ENCODE measurements at places on chromosomes 5 and 9.

DNA sequence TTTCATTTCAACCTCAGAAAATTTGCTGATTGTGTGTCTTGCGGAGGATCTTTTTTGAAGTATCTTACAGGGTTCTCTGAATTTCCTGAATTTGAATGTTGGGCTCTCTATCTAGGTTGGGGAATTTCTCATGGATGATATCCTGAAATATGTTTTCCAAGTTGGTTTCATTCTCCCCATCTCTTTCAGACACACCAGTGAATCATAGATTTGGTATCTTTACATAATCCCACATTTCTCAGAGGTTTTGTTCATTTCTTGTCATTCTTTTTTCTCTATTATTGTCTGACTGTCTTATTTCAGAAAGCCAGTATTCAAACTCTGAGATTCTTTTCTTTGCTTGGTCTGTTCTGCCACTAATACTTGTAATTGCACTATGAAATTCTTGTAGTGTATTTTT lies 456.9 kb downstream of the PRELID2 start:
- DNase-seq, result no peak

GRCh38 chr5:132293992-132294727 lies at the start of gene SLC22A4:
Gene SLC22A4 (plus strand): TSS chr5:132294394. CDS start chr5:132294617, 223 bp downstream.
- DNase-seq, result no peak

DNA sequence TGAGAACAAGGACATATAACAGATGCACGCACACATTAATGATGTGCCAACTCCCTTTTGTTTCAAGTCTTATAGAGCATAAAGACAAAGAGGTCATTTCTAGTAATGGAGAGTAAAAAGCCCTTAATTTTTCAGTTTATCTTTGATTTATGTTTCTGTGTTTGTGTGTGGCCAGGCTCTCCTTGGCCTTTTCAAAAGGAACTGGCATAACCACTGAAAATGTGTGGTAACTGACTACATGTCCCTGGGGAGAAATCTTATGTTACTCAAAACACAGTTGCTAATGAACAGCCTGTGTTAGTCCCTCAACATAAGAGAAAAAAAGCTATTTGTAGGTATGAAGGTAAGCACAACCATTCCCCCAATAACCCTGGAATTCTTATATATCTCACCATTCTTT lies 47.6 kb upstream of the SHOC1 start:
- no peak for DNase-seq

- no peak for DNase-seq
These were observed 516.2 kb downstream of the ELAVL2 start for GRCh38 chr9:23309800-23310199.

GRCh38 chr5:10578293-10578665 lies 14.4 kb downstream of the ANKRD33B start:
- no peak for DNase-seq

DNA sequence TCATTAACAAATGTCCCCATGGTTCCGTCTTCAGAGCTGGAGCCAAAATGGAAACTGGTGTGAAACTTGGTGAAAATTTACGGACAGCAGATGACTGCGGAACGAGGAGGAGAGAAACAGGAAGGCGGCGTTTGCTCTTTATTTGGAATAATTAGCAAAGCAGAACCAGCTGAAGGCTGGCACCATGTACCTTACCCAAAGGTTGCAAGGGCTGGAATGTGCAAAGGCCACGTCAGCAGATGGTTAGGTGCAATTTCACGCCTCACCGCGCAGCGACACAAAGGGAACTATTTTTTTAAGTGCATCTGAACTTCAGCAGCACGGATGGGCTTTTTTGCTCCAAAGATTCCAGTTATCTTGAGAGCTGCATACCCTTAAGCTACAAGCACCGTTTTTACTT lies 127.4 kb downstream of the COL23A1 start:
- no peak for DNase-seq

GRCh38 chr5:160452795-160453194 lies 31.1 kb downstream of the PTTG1 start:
- no peak for DNase-seq

DNA sequence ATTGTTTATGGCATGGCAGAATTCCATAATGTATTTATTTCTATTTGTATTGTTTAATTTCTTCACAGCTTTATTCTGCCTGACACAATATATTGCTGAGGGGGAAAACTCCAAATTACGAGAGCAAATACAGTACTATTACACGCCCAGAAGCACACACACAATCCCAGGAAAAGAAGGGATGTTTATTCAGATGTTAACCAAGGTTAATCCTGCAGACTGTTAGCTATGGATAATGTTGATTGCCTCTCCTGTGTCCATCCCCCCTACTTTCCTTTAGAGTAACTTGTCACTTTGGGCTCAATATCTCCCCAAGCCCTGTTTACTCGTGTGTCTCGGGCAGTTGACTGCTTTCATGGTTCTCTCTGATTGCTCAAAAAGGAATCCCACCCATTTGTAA lies 84.2 kb upstream of the ERCC6L2 start:
- DNase-seq, result no peak

GRCh38 chr9:69122082-69122548 lies 52.0 kb upstream of the TJP2 start:
- no peak for DNase-seq

GRCh38 chr9:135670721-135671590 lies 7.8 kb downstream of the LCN9 start:
- DNase-seq, result no peak

DNA sequence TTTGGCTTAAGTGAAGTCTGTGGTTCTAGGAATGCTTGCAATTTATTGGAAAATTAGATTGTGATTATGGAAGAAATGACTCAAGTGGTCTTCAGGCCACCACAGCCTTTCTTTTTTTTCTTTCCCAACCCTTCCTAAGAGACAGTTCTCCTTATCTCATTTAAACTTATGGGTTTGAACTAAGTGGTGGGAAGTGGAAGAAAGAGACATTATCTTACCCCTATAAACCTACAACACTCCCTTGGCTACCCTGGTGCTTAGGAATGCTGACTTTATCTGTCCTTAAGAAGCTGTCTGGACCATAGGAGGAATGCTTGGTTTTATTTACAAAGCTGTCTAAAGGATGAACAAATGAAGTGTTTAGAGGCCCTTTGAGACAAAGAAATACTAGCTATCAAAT lies 5.1 kb upstream of the ERAP1 start:
- no peak for DNase-seq

DNA sequence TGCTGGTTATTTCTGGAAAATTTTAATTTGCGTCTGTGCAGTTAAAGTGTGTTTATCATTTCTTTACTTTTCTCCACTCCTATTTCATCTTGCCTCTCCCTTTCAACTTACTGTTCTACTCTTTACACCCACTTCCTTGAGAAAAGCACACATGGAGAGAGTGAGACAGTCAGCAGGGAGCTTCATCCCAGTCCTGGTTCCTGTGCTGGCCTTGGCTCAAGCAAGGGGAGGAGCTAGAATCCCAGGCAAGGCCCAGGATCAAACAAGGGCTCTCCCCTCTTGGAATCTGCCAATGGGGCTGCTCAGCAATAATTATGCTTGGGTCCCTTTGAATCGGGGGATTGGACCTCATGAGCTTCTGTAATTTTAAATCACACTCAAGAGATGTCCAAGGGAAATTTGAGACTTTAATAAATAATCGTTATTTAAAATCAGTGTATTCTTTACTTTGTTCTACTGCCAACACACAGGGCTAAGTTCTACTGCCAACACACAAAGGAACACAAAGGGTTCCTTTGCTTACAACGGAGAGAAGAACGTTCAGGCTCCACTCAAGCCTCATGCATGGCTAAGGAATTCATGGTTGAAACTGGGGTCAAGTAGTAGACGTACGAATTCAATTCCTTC lies 439.3 kb upstream of the DAB2 start:
- no peak for DNase-seq

- DNase-seq, result no peak
These were observed 701.3 kb upstream of the ACO1 start for GRCh38 chr9:31683116-31683515.

DNA sequence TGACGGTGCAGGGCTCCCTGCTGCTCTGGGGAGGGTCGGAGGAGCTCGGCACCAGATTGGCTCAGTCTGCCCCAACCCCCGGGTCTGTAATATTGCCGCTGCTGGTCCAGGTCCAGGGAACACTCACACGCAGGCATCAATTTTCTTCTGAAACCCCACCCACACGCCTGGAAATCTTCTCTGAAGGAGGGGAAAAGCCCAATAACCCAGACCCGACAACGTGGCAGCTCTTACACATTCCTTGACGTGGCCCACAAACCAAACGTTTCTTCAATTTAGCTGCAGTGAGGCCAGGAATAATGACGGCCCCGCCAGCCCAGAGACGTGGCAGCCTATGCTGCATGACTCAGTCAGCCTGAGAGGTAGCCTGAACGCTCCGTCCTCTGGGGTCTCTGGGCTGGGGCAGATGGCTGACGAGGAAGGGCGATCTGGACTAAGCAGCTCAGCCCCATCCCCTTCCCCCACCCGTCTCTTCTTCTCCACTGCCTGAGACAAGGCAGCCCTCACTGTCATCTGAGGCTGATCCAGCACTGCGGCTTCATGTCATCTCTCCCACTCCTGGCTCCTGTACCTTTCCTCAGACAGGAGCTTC lies 9.9 kb upstream of the SPARC start:
- DNase-seq, result no peak

DNA sequence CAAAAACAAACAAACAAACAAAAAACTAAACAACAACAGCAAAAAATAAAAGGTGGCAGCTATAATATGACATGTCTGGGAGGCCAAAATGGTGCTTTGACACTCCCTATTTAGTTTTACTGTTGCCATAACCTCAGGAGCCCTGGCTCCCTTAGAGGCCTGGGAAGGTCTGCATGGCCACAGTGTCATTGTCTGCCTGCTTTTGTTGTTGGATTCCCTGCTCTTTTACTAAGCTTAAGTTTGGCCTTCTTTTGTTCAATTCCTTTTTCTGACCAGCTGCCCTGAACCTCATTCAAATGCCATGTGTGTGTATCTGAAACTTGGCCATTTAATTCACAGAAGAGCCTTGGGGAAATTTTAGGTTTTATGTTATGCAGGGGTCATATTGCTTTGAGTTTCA lies 458.2 kb downstream of the TMEM232 start:
- DNase-seq, result no peak

GRCh38 chr5:351084-351920 lies 29.8 kb downstream of the AHRR start:
- DNase-seq, result no peak

DNA sequence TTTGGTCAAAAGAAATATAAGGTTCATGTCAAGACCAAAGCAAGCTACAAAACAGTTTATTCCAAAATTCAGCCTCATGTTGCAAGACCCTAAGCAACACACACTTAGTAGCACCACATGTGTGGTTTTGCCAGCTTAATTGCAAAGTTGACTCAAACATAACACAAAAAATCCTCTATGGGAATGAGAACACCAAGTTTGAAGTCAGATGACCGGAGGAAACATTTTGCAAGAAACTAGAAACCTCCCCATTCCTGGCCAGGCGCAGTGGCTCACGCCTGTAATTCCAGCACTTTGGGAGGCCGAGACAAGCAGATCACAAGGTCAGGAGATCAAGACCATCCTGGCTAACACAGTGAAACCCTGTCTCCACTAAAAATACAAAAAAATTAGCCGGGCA lies 261.8 kb downstream of the EBF1 start:
- no peak for DNase-seq

- DNase-seq, result no peak
These were observed 29.8 kb downstream of the FBXL7 start for GRCh38 chr5:15529821-15530220.

DNA sequence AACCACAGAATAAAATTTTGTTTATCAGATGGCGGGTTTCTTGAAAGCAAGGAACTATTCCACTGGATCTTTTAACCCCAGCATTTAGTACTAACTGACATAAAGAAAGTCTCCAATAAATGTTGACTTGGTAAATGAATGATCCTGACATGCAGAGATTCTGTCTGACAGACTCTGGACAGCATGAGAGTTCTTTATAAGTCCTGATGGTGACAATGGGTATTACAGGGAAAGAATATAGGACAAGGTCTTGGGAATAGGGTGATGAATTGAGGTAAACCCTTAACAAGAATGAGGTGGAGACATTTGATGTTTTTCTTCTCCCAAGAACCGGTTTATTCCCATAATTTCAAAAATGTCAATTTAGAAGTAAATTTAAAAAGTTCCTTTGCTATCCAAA lies 453.9 kb downstream of the TUSC1 start:
- no peak for DNase-seq

GRCh38 chr9:23826120-23826629 lies at the start of gene ELAVL2:
Gene ELAVL2 (minus strand): TSS chr9:23826240. CDS start chr9:23762234, 64,006 bp downstream.
- peak; percentile 98 for DNase-seq

DNA sequence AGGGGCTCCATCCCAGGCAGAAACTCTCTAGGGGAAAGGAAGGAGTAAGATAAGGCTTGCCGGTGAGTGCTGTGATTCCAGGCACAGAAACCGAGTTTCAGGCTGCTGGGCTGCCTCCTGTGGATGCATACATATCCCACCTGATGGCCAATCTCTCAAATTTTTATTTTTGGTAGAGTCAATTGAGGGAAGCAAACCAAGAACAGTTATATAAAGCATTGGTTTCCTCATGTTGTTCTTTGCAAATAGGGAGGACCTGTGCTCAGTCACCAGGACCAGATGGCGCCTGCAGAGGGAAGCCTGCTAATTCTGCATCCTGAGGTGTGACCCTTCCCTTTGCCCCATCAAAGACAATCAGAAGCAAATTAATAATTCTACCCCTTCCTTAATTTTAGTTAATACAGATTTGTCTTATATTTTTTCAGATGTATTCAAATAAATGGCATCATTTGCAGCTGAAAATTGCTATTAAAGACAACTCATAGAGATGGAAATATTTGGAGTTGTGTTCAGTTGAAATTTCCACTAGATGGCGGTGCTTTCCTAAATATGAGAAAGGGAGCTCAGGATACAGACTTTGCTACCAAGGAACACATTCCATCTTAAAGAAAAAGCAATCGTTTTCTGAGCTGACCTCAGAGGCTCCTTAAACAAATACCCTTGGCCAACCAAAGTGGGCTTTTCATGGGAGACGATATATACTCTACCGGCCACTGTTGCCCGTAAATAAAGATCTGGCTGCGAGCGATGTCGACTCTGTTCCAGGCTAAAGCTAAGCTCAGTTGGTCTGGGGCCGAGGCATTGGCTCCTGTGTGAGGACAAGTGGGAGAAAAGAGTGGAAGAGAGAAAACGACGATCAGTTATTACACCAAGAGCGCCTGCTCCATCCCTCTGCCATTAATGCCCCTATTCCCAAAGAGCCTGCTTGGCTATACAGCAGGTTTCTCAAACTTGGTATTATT lies 225.7 kb upstream of the KLF9 start:
- DNase-seq, result peak; percentile 12

- DNase-seq, result no peak
These were observed at the start of gene CDH12 for GRCh38 chr5:22852807-22853660. Gene CDH12 (minus strand): TSS chr5:22853344.

GRCh38 chr5:72552041-72552557 lies 44.9 kb upstream of the ZNF366 start:
- DNase-seq, result no peak

GRCh38 chr9:33044677-33045282 lies 19.7 kb downstream of the DNAJA1 start:
- DNase-seq, result peak; percentile 23

All from iPS DF 19.7 (cell line).